Suppressor macrophage treated with lipopolysaccharide for 1 hour (primary cell): ENCODE measurements at places on chromosomes 12 and 14.

- no peak for DNase-seq
Observed at GRCh38 chr14:60309867-60310552, 61.0 kb downstream of the PPM1A start.

GRCh38 chr12:132146772-132147422 is 2.6 kb downstream of the NOC4L start:
- no peak for DNase-seq

DNA sequence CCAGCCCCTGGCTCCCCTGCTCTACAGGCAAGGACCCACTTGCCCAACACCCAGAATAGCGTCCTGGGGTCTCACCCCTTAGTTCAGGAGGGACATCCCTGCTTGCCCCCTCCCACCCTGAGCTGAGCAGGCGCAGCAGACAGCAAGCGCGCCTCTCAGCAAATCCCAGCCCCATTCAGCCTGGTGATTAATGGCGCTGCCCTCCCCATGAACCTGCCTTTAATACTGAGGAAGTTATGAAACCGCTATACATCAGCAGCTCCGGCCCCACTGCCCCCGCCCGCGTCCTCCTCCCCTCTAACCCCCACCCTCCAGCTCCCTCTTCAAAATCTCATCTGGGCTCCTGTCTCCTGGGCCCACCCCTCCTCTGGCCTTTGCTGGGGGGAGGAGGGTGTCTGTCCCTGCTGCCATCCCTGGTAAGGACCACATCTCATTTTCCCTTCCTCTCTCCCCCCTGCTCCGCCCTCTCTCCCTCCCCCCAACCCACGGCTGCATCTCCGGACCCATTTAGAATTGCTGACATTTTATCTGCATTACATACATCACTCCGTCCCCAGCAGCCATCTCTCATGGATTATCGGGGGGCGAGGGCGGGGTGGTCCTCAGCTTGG is 7.1 kb upstream of the SMUG1 start:
- peak; percentile 82 for DNase-seq

DNA sequence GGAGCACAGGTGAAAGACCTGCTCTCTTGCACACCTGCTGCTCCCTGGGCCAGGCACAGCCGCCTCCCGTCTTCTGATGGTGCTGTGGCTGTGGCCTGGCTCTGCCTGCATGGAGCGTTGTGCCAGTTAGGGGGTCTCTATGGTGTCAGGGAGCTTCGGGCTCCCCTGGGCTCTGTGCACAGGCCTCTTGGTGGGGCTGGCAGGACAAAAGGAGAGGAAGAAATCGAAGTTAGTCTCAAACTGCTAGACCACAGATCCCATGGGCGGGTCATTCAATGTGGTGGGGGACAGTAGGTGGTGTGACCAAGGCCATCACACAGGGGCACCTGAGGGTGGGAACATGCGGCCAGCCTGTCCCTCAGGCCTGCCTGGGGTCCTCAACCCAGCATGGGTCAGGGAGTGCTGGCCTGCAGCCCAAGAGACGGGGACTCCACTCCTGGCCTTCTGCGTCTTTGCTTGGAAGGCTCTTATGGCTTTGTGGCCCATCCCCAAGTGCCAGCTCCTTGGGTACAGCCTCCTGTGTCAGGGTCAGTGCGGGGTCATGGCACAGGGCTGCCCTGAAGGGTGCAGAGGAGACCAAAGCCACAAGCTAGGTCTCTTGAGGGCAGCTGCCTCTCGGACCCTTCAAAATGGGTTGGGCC is 84.1 kb downstream of the KIF26A start:
- DNase-seq = no peak

DNA sequence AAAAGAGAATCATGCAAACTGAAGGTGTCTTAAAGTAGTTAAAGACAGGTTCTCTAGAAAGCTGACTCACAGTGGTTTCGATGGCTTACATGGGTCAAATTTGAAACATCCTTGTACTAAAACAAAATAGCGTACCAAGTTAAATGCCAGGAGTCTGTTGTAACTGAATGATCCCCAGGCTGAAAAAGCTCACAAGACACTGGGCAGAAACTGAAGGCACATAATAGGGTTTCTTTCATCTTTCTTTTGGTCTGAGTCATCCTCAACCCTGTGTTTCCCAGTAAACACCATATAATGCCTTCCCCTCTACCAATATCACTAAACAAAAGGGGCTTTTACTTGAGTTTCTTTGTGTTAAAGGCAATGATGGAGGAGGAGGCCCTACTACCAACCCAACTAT is 12.8 kb downstream of the ZFYVE1 start:
- DNase-seq = no peak

GRCh38 chr12:75990189-75990912 is 41.2 kb downstream of the PHLDA1 start:
- DNase-seq = no peak

GRCh38 chr14:89349171-89350008 is 67.6 kb downstream of the FOXN3 start:
- DNase-seq = no peak

GRCh38 chr14:63895510-63895909 is 42.7 kb downstream of the SYNE2 start:
- DNase-seq = no peak

DNA sequence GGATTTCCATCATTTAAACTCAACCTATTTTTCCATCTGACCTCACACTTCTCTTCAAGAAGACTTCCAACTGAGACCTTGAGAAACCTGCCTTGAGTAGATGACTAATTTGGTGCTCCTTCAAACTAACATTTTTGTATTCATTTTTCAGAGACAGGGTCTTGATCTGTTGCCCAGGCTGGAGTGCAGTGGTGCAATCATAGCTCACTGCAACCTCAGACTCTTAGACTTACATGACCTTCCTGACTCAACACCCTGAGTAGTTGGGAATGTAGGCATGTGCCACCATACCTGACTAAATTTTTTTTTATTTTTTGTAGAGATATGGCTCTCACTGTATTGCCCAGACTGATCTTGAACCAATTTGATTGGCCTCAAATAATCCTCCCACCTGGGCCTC is 389.9 kb downstream of the PDZRN4 start:
- no peak for DNase-seq

GRCh38 chr12:127770118-127770517 is 496.9 kb upstream of the TMEM132C start:
- DNase-seq = peak; percentile 25

GRCh38 chr12:66836623-66837310 is 157.9 kb upstream of the GRIP1 start:
- no peak for DNase-seq

DNA sequence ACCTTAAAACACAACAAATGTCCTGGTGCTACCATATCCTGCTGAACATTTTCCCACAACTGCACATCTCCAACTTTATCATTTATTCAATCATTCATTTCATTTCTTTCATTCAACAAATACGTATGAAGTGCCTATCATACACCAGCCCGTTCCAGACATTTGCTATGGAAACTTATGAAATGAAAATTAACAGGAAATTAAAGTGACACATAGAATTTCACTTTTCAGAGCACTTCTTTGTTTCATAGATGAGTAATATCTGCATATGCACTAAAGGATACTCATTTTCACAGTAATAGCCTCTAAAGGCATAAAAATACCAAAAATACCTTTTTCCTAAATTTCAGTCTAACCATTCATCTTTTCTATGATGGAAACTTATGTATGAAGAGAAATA is 12.6 kb downstream of the CNIH1 start:
- no peak for DNase-seq

- no peak for DNase-seq
Observed at GRCh38 chr12:122139266-122139665, 34.8 kb downstream of the IL31 start.

DNA sequence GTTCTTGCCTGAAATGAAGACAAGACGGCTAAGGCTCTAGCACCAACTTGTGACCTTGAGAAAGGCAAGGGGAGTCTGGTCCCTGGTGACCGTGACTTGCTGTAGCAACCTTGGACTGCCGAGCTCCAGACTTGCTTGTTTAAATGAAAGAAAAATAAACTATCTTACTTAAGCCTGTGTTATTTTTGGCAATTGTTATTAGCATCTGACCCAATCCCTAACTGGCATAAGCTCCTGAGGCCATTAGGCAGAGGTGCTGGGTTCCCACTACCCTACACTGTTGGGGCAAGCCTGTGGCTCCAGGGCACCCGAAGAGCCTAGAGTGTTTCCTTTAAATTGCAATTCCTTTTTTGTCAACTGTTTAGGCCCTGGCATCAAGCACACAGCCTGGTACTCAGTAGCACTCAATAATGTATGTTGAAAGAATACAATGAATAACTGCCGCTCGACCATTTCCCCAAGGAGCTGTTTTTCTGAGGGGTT is 106.9 kb upstream of the HIF1A start:
- DNase-seq = no peak

DNA sequence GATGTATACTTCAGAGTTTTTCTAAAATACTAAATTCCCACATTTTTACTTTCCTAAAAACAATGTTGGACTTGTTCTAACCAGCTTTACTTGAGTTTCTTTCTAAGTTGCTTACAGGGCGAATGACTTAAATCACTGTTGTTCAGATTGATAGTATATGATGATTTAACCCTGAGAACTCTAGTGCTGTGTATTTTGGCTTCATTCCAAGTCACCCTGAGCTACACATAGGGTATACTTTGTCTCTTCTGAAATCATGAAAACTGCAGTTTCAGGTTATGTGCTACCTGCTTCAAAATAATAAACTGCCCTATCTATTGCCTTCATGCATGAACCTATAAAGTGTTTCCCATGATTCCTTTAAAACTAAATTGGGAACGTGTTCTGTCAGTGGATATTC is 162.5 kb upstream of the PDE3A start:
- no peak for DNase-seq

- no peak for DNase-seq
Observed at GRCh38 chr14:65348137-65348536, 64.4 kb upstream of the FUT8 start.

- no peak for DNase-seq
Observed at GRCh38 chr12:131909752-131910219, 15.4 kb downstream of the ULK1 start.

DNA sequence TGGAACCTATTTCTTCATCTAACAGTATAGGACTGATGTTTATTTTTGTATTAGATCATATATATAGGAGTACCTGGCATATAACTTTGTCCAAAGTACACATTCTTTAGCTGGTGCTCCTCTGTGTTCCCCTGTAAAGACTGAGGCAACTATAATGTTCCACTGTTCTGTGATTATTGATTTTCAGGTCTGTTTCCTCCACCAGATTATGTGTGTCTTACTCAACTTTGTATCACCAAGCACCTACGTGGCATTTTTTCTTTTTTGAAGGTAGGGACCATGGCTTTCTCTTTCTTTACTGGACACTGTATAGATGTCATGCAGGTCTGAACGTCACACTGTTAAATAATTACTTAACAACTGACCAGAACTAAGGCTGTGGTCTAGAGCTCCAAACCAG is 29.3 kb downstream of the BICD1 start:
- no peak for DNase-seq

DNA sequence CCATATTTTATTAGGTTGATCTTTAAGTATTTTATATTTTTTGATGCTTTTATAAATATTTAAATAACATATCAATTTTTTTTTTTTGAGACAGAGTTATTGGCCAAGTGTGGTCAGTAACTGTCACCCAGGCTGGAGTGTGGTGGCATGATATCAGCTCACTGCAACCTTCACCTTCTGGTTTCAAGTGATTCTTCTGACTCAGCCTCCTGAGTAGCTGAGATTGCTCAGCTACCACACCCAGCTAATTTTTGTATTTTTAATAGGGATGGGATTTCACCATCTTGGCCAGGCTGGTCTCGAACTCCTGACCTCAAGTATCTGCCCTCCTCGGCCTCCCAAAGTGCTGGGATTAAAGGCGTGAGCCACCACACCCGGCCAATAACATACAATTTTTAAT is 71.1 kb downstream of the FUT8 start:
- no peak for DNase-seq

- peak; percentile 56 for DNase-seq
Observed at GRCh38 chr12:26750531-26751175, 82.3 kb downstream of the ITPR2 start.

DNA sequence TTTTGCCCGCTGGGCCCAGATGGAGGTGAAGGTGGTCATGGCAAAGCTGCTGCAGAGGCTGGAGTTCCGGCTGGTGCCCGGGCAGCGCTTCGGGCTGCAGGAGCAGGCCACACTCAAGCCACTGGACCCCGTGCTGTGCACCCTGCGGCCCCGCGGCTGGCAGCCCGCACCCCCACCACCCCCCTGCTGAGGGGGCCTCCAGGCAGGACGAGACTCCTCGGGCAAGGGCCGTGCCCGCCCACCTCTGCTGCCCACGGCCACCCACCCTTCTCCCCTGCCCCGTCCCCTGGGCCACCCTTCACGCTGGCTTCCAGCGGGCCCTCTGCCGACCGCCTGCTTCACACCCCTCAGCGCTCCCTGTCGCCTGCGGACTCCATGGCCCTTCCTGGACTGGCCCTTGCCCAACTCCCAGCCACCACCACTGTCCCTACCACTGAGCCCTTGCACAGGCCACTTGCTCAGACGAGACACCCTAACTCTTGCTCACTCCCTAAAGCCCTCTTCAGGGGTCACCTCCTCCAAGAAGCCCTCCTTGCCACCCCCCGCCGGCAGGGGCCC is 42.5 kb downstream of the CYP46A1 start:
- no peak for DNase-seq

GRCh38 chr12:93825931-93826555 is 148.9 kb downstream of the CRADD start:
- DNase-seq = no peak

DNA sequence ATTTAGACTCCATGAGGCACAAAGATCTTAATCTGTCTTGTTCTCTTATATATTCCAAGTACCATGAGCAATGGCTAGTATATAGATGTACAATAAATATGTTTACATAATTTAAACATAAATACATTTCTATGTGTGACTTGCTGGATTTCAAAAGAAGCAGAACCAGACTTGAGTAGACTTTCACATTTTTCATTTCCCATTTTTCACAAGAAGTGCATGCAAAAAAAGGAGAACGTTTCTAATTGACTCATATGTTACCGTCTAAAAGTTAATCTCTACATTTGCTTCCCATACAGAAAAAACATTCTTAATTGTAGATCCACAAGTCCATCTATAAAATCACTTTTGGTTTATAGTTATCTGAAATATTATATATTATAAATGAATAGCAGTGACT is 256.5 kb upstream of the USP15 start:
- DNase-seq = peak; percentile 65

GRCh38 chr12:15575671-15576541 is 213.3 kb downstream of the EPS8 start:
- no peak for DNase-seq

DNA sequence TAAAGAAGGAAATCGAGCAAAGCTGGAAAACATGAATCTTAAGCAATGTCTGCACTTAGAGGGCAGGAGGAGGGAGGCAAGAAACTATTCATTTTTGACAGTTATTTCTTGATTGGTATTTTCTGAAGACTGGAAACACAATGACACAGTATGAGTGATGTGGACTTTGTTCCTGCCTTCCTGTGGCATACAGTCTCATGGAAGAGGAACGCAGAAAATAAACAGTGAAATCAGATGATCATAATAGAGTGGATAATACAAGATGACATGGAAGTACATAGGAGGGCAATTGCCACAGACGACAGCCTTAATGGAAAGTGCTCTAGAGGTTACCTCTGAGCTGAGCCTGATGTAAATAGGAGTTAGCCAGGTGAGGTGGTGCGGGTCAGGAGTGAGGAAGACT is 140.4 kb upstream of the MAX start:
- no peak for DNase-seq

GRCh38 chr12:110005319-110005973 is 6.2 kb downstream of the ANKRD13A start:
- DNase-seq = no peak
